Stimulated activated CD8-positive, alpha-beta memory T cell treated with anti-CD3 and anti-CD28 coated beads, Interleukin-2, amount 100 ng/mL, for 48 hours (primary cell): ENCODE measurements at places on chromosomes 6 and 20.

- DNase-seq = no peak
These were observed 737.0 kb downstream of the HDGFL1 start for GRCh38 chr6:23306251-23306950.

- no peak for DNase-seq
These were observed 21.3 kb upstream of the SGK1 start for GRCh38 chr6:134339216-134339615.

- DNase-seq = no peak
These were observed 73.2 kb downstream of the TRERF1 start for GRCh38 chr6:42378536-42378935.

- no peak for DNase-seq
These were observed 63.9 kb downstream of the CHMP4B start for GRCh38 chr20:33875055-33875454.

GRCh38 chr20:32965115-32965514, 39.1 kb downstream of the SUN5 start:
- DNase-seq = no peak

GRCh38 chr20:48326868-48327267, 500.9 kb downstream of the PREX1 start:
- no peak for DNase-seq

- peak; percentile 62 for DNase-seq
These were observed 69.8 kb upstream of the PRSS16 start for GRCh38 chr6:27177485-27178406.

- no peak for DNase-seq
These were observed 182.1 kb downstream of the KIF6 start for GRCh38 chr6:39543095-39543494.

DNA sequence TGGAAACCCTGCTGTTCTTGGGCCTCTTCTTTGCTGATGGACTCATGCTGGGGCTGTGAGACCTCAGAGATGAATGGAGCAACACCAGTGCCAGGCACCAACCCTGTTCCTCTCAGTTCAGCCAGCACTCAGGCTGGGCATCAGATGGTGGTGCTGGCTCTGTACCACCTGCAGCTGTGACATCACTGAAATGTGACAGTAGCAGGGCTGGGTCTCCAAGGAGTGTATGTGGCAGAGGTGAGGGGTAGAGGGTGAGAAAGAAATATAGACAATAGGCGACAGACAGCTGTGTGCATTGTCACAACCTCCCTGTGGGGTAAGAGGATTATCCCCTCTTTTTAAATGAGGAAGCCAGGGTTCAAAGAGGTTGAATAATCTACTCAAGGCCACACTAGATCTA, at the start of gene TP53TG5:
Gene TP53TG5 (minus strand): TSS at position 135 of the 400 bp plus-strand sequence. CDS start 89 bp downstream, at position 46.
- DNase-seq = no peak

DNA sequence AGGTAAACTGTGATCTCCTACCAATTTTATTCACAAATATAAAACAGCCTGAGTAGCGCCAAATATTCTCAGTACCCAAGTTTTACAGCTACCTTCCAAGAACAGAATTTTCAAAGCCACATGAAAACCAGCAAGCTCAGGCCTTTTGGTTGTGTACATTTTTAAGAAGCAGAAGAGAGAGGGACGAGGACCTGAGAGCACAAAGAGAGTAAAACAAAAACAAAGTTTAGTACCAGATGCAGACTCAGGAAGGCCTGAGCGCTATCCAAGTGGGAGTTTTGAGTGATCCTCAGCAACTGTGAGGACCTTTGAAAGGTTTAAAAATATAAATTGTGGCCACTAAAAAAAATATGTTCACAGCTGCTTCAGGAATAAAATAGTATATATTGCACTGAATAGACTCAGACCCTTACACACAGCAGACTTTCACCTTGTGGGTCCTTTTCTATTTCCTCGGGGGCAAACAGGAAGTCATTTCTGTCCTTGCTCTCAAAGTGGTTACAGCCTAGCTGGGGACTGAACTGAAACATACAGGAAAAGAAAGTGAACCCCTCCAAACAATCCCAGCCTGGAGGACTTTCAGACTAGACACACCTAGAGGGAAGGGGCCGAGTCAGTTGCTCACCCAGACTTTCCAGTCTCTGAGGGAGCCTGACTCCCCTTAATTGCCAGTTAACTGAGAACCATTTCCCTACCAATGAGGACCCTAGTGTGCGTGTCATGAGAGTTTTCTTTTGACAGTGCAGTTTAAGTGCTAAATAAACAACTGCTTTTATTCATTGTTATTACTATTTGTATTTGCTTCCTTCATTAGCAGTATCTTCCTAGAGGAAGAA, 48.5 kb upstream of the NT5E start:
- DNase-seq = no peak

DNA sequence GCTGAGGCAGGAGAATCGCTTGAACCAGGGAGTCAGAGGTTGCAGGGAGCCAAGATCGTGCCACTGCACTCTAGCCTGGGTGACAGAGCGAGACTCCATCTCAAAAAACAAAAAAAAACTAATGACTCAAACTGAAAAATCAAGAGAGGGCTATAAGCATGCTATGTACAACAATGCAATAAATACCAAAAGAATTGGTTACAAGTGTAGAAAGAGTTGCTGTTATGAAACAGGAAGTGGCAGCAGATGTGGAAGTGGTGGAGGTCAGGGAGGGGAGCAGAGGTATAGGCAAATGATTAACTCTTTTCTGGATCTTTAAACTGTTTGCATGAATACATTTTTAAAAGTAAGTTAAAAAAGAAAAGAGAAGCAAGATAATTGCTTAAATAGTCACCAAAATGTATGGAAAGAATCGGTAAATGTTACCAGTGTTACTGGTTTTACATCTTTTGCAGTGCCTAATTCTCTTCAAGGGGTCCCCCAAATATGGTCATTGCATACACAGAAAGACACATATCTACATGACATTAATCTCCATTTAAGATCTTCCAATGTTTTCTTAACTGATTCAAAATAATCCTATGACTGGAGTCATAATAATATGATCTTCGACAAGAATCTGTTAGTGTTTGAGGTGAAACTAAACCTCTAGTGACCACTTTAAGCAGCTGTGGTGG, 15.0 kb downstream of the CALHM6 start:
- no peak for DNase-seq

GRCh38 chr6:147173140-147173539, 31.1 kb upstream of the STXBP5 start:
- DNase-seq = no peak

- DNase-seq = no peak
These were observed 72.8 kb downstream of the RPS12 start for GRCh38 chr6:132887204-132887603.

- DNase-seq = no peak
These were observed 708 bp downstream of the NRN1 start for GRCh38 chr6:6006006-6006427.

DNA sequence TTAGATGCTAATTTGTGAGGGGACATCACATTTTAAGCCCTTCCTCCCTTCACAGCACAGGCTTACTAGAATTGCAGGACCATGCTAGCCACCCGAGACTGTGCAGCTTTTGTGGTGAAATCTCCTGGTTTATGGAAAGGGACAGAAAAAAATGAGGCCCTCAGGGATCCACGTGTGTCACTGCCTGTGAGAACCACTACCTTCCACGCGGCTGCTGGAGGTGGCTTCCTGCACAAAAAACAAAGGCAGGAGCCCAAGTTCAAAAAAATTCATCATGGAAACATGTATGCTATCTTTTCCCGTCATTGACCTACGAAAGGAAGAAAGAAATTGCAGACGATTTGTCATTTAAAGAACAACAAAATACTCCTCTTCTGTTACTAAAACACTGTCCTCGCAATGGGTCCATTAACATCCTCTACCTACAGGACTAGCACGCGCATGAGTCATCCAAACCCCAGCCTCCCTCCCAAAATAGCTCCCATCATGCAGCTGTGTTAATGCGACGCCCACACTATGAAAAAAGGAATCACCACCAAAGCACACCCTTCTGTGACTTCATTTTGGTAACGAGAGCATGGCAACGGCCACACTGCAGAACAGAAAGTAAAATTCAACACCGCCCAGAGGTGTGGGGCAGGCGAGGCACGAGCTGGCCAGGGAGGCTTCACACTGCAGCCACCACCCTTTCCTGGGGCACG, 45.7 kb downstream of the RAMACL start:
- peak; percentile 22 for DNase-seq

DNA sequence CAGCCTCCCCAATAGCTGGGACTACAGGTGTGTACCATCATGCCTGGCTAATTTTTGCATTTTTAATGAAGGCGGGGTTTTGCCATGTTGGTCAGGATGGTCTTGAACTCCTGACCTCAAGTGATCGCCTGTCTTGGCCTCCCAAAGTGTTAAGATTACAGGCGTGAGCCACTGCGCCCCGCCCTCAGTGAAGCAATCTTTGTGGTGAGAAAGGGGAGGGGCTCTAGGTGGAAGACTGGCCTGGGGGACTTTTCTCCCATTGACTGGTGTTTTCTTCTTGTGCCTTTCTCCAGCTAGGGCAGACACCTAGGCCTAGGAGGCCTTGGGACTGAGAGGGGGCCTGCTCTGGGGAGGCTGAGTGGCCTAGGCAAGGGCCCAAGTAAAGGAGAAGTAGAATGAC, 84.1 kb downstream of the DNAAF9 start:
- DNase-seq = no peak

GRCh38 chr6:2713473-2714110, 37.1 kb downstream of the MYLK4 start:
- no peak for DNase-seq

- no peak for DNase-seq
These were observed 42.5 kb downstream of the HLA-G start for GRCh38 chr6:29870104-29870503.

DNA sequence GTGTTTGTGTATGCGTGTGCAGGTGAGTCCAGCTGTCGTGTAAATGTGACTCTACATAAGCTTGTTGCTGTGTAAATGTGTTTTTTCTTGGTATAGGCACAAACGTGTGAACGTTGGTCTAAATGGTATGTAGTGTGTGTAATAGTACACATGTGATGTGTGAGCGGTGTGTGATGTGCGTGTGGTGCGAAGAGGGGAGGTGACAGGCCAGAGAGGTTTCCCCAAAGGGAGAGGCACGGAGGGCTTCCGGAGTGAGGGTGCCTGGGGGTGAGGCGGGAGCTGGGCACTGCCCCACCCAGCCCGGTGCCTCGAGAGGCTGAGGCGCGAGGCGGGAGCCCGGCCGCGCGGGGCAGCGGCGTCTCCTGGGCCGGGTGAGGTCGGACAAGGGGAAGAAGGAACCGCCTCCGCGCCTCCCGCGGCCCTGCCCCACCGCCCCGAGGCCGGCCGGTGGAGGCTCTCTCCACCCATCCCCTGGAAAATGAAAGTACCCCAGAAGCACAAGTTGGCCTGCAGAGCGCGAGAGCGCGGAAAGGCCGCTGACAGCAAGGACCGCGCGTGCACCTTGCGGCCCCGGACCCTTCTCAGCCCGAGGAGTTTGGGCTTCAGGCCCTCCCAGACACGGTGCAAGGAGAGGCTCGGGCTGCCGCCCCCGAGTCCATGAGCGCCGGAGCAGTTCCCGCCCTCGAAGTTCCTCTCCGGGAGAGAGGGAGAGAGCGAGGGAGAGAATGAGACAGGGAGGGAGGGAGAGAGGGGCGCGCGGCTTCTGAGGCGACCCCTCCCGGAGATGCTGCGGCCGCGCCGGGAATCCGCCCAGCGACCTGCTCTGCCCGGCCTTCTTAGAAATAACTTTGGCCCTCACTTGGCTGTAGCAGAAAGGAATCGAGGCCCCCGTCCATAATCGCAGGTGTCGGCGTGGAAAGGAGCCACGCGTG, 43.2 kb upstream of the OSTM1 start:
- no peak for DNase-seq

DNA sequence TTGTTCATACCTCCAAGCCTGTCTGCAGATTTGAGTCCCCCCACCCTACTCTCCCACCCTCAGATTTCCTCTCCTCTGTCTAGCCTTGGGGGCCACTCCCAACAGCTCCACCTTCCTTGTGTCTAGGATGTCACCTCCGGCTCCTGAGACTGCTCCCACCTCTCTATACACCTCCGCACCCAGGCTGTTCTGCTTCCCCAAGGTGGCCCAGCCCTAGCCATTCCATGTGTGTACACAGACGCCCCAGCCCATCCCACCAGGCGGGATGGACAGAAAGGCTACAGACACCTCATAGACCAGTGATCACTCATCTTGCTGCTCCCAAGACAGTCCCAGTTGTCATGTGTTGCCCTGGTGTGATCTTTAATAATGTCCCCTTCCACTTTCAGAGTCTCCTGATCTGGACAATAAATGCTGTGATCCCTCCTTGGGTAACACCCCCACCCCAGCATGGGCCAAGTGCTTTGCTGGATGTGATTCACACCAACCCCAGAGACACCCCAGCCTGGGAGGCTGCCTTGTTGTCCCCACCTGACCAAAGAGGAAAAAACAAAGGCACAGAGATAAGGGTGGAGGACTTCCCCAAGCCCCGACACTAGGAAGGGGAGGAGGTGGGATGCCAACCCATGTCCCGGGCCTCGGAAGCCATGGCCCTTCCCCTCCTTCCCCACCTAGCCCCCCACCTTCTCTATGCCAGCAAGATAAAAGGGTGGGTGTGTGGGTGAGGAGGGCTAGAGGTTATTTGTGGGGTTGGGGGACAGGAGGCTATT, 36.1 kb downstream of the MDFI start:
- DNase-seq = no peak

GRCh38 chr6:29965563-29965872, 23.2 kb downstream of the HLA-A start:
- no peak for DNase-seq

GRCh38 chr6:53794137-53794719, 577 bp upstream of the LRRC1 start:
- DNase-seq = peak; percentile 34

DNA sequence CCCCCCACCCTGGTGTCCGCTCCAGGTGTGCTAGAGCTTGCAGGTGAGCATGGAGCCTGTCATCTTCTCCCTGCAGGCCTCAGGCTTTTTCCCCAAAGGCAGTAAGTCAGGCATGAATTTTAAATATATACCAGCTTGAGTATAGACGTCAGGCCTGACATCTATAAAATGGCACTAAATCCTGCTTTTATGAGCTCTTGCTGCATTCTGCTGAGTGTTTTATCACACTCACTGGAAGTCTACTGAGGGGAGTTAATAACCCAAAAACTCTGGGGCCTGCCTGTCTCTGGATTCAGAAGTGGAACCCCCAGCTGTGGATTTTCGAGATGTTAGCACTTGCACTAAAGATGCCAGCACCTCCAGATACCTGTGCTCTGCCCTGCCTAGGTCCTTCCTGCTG, 133.4 kb upstream of the TOP1 start:
- DNase-seq = no peak
